ENCODE measurements at places on chromosomes 7 and 10. TPM values are rescaled to one million over a fixed set of nuclear protein-coding genes. Genes with fewer than 3 reads are reported as not detected.

The CBX3 gene
- 83.8 TPM for total RNA-seq

The GNG11 gene
- total RNA-seq: 22.6 TPM

The TBXAS1 gene
- 65.4 TPM for total RNA-seq

The CCDC3 gene
- total RNA-seq: 10.2 TPM

The FAM237B gene
- total RNA-seq: not detected

The MSS51 gene
- 3.0 TPM for total RNA-seq

The BICC1 gene
- 9.2 TPM for total RNA-seq

GRCh38 chr10:33749790-33750189 is 415.3 kb upstream of the NRP1 start:
- no peaks in the 10 kb centered on the region for H3K4me1 ChIP-seq
- no peak for DNase-seq
- H3K27ac ChIP-seq: no peak overlapping the region
- no peaks in the 10 kb centered on the region for H3K36me3 ChIP-seq
- H3K4me3 ChIP-seq: no peak overlapping the region

GRCh38 chr10:95656291-95657164 is at the start of gene ALDH18A1:
Gene ALDH18A1 (minus strand): TSS chr10:95656711. CDS start chr10:95653377, 3,334 bp downstream.
- DNase-seq: peak; percentile 96
- peaks cover 13% of the 10 kb centered on the region for H3K36me3 ChIP-seq
- H3K27me3 ChIP-seq: no peaks in the 10 kb centered on the region

- DNase-seq: no peak
- H3K4me1 ChIP-seq: no peaks in the 10 kb centered on the region
Measured at GRCh38 chr7:105808703-105809590, 67.5 kb downstream of the ATXN7L1 start.

DNA sequence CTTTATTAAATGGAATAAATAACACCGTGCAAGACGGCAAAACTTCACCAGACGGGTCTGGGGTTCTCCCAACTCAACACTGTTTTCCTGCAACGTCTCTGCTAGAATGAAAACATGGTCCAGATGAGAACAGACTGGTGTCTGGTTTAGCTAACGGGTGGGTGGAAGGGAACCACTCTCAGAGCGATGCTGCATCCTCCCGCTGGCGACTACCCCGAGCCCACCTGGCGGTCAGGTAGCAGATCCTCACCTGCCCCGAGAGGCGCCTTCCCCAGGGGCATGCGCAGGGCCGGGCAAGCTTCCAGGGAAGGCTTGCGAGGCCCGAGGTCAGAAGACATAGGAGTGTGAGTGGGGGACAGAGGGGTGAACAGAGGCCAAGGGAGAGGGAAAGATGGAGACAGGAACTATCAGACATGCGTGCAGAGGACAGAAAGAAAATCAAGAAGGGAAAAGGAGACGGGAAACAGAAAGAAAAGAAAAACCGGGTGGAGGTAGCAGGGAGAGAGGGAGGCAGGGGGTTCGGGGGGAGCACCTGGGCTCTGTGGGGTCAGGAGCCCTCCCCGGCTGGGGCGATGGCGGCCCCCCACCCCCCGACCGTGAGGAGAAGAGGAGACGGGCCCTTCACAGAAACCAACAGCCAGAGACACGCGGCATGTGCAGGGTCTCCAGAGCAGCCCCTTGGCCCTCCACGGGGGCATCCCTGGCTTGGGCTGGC is 222.0 kb downstream of the MAD1L1 start:
- no peaks in the 10 kb centered on the region for H3K27me3 ChIP-seq
- H3K36me3 ChIP-seq: no peaks in the 10 kb centered on the region
- no peak overlapping the region for H3K4me3 ChIP-seq

GRCh38 chr7:134434701-134435100 is 24.2 kb downstream of the AKR1B1 start:
- peaks cover 12% of the 10 kb centered on the region for H3K4me1 ChIP-seq
- no peak for DNase-seq
- H3K27ac ChIP-seq: no peak overlapping the region
- H3K36me3 ChIP-seq: no peaks in the 10 kb centered on the region

- no peak for DNase-seq
- no peak overlapping the region for H3K4me3 ChIP-seq
- no peaks in the 10 kb centered on the region for H3K27me3 ChIP-seq
- H3K36me3 ChIP-seq: no peaks in the 10 kb centered on the region
- H3K4me1 ChIP-seq: no peaks in the 10 kb centered on the region
Measured at GRCh38 chr7:91771394-91771793, 109.1 kb downstream of the MTERF1 start.

GRCh38 chr7:3480197-3480596 is 179.1 kb downstream of the SDK1 start:
- no peaks in the 10 kb centered on the region for H3K4me1 ChIP-seq
- no peaks in the 10 kb centered on the region for H3K27me3 ChIP-seq
- DNase-seq: no peak
- no peak overlapping the region for H3K27ac ChIP-seq

DNA sequence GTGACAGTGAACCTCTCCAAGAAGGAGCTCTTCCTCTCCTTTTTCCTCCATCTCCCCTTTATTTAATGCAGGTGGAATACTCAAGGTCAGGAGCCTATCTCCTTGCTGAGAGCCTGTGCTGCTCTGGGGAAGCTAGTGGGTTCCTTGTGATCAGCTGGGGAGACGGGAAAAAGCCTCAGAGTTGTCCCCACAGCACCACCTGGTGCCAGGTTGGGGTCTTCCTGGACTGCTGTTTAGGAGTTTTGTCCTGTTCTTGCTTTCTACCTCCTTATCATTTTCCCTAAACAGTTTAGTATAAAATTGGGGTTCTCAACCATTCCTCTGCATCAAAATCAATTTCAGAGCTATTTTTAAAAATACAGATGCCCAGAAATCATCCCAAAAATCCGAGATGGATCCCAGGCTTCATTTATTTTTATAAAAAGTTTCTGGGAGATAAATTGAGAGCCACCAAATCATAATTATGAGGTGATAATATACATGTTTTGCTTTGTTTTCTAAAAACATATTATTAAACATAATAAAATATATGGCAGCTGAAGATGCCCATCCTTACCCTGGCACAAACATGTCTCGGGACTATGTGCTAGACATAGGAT is 44.3 kb downstream of the MACC1 start:
- no peaks in the 10 kb centered on the region for H3K4me1 ChIP-seq
- peak; percentile 58 for DNase-seq
- no peaks in the 10 kb centered on the region for H3K27me3 ChIP-seq
- H3K36me3 ChIP-seq: no peaks in the 10 kb centered on the region
- no peak overlapping the region for H3K27ac ChIP-seq

- no peaks in the 10 kb centered on the region for H3K36me3 ChIP-seq
- no peak overlapping the region for H3K27ac ChIP-seq
Measured at GRCh38 chr7:3042861-3043489, 692 bp downstream of the CARD11 start.

DNA sequence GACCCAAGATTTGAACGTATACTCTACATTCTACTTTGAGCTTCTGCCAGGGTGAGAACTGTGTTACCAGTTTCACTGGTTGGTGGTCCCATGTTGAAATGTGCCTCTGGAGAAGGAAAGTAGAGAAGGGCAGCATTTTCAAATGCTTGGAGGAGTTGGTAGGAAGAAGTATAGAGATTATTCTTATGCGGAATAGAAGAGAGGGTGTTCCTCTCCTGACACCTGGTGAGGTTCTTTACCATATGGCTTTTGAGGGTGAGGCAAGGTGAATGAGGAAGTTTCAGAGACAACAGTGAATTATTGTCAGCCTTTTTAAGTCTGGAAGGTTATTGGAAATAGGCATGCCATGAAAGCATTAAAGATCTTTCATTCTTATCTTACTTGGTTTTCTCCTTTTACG is 34.3 kb downstream of the R3HCC1L start:
- no peaks in the 10 kb centered on the region for H3K27me3 ChIP-seq
- H3K36me3 ChIP-seq: peaks cover 33% of the 10 kb centered on the region
- H3K4me1 ChIP-seq: no peaks in the 10 kb centered on the region
- no peak overlapping the region for H3K4me3 ChIP-seq
- no peak overlapping the region for H3K27ac ChIP-seq
- no peak for DNase-seq

DNA sequence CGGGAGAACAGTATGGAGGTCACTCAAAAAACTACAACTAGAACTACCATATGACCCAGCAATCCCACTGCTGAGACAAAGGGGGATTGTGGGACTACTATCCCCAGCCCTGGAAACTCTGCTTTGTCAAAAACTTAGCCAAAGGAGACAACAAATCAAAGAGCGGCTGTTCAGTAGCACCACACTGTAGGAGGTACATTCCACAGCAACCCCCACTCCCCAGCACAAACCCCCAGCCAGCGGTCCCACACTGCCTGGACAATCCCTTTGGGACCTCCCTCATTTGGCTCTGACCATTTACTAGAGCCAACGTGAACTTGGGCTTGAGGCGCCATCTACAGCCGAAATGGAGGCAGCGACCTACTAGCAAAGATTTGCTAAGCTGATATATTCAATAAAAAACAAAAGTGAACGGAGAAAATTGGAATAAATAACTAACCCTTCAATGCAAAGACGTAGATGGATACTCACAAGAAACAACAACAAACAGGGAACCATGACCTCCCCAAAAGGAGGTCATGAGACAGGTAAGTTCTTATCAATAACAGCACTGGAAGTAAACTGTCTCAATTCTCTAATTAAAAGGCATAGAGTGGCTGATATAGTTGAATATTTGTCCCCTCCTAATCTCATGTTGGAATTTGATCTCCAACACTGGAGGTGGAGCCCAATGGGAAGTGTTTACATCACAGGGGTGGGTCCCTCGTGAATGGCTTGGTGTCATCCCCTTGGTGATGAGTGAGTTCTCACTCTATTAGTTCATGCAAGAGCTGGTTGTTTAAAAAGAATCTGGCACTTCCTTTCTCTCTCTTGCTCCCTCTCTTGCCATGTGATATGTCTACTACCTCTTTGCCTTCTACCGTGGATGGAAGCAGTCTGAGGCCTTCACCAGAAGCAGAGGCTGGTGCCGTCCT is 119.0 kb upstream of the KCNMA1 start:
- no peaks in the 10 kb centered on the region for H3K4me1 ChIP-seq
- no peak overlapping the region for H3K27ac ChIP-seq
- DNase-seq: no peak

DNA sequence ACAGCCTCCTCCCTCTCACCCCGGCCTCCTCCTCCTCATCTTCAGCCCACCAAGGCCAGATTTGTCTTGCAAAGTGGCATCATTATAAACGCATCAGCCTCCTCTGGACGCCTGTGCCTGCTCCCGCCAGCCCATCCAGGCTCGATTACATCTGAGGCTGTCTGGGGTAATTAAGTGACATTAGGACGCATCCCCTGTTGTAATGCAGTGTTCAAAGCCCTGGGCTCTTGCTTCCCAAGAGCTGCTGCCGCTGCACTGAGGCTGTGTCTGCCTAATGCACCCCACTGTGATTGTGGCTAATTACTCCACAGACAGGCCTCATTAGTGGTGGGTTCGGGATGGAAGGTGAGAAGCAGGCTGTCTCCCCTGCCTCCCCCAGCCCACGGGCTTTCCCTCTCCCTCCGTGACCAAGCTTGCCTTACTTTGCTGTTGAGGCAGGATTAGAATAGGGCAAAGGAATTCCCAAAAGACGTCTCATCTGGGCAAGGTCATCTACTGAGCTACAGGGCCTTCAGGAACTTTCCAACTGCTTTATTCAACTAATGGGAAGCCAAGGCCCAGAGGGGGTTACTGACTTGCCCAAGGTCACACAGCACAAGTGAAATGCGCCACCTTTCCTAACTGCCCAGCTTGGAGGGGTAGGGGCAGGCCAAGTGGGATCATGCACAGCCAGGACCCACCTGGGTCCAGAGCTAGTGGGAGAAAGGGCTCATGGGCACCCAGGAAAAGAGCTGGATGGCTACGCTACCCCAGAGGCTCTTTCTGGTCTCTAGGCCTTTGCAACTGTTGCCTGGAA is 66.2 kb upstream of the PCBD1 start:
- no peaks in the 10 kb centered on the region for H3K36me3 ChIP-seq
- H3K27me3 ChIP-seq: no peaks in the 10 kb centered on the region
- H3K27ac ChIP-seq: no peak overlapping the region

DNA sequence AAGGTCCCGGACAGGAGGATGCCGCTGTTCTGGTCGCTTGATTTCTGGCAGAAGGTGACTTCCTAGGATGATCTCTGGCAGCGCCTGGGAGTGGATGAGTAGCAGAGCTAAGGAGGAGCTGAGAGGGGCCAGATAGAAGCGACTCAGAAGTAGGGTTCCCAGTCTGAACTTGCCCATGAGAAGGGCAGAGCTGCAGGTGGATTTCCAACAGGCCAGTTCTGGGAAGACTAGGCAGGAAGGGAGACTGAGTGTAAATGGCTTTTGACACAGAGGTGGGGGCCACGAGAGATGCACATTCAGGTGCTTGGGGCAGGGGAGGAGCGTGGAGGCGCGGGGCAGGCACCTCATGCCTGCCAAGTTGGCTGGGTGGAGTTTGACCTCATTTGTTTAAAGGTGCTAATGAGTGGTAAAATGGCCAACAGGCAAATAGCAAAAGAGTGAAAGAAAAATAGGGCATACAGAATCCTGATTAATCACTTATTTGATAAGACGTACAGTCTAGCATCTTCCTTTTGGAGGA is 58.8 kb downstream of the SHH start:
- H3K36me3 ChIP-seq: peaks cover 9% of the 10 kb centered on the region
- no peak overlapping the region for H3K27ac ChIP-seq
- no peak overlapping the region for H3K4me3 ChIP-seq
- DNase-seq: no peak

GRCh38 chr10:126749015-126749655 is 78.6 kb upstream of the C10orf90 start:
- H3K27ac ChIP-seq: no peak overlapping the region
- no peaks in the 10 kb centered on the region for H3K27me3 ChIP-seq
- H3K4me1 ChIP-seq: no peaks in the 10 kb centered on the region
- DNase-seq: peak; percentile 84

DNA sequence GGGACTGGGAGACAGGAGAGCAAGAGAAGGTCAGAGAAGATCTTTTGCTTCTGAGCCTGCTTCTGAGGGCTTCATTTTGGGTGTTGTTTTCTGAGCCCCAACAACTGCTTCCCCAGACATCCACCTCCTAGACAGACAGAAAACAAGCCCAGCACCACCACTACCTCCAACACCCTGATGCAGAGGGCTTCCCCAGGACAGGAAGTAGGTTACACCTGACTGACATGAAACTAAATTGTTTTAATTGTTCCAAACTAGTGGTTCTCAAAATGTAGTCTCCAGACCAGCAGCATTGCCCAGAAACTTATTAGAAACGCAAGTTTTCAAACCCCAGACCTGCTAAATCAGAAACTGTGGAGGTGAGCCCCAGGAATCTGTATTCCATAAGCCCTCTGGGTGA is 163.6 kb upstream of the KMT2E start:
- H3K27ac ChIP-seq: no peak overlapping the region
- H3K36me3 ChIP-seq: no peaks in the 10 kb centered on the region
- no peaks in the 10 kb centered on the region for H3K27me3 ChIP-seq
- no peaks in the 10 kb centered on the region for H3K4me1 ChIP-seq
- no peak for DNase-seq

- H3K36me3 ChIP-seq: peaks cover 4% of the 10 kb centered on the region
- H3K27me3 ChIP-seq: no peaks in the 10 kb centered on the region
Measured at GRCh38 chr7:148811892-148812291, 72.2 kb downstream of the EZH2 start.
